ENCODE measurements at places on chromosomes 2 and 18. TPM values are rescaled to one million over a fixed set of nuclear protein-coding genes. Genes with fewer than 3 reads are reported as not detected.

IFIH1 gene
- 1.3 TPM for total RNA-seq

CRYBA2 gene
- total RNA-seq, result not detected

TMEM185B gene
- 47.0 TPM for total RNA-seq

RTTN gene
- 6.3 TPM for total RNA-seq

RSAD2 gene
- total RNA-seq, result 0.54 TPM

SMAD4 gene
- 41.8 TPM for total RNA-seq

TRAF3IP1 gene
- 17.0 TPM for total RNA-seq

Data from A549 treated with CpdA at 1 μM for 4 hours (cell line).